GM23248 (cell line): ENCODE measurements at places on chromosomes 7 and 10. TPM values are rescaled to one million over a fixed set of nuclear protein-coding genes. Genes with fewer than 3 reads are reported as not detected.

CCL26 gene
- 2.2 and 2.3 TPM in 2 replicates for polyA plus RNA-seq

DNA sequence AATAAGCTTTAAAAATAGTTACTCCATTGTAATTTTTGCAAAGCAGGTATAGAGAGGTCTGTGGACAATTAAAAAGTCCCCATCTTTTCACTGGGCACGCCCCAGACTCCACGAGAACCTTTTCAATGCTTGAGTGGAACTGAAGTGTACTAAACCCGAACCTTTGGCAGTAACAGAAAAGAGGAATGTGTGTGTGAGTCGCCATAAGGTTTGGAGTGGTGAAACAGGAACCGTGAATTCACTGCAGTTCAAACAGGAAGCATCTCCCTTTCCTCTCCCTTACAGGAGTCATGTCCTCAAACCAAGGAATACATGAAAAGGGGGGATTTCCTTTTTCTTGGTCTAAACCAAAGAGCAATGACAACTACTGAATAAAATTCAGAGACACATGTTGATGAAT, 23.2 kb downstream of the NDUFB2 start:
- DNase-seq: peak; percentile 14

- DNase-seq: peak; percentile 53
Measured at GRCh38 chr10:108970016-108970415, 953.3 kb downstream of the XPNPEP1 start.

GRCh38 chr7:142414915-142415314, 157.1 kb upstream of the PRSS58 start:
- no peak for DNase-seq

GRCh38 chr10:19658131-19658530, 158.1 kb upstream of the PLXDC2 start:
- no peak for DNase-seq

DNA sequence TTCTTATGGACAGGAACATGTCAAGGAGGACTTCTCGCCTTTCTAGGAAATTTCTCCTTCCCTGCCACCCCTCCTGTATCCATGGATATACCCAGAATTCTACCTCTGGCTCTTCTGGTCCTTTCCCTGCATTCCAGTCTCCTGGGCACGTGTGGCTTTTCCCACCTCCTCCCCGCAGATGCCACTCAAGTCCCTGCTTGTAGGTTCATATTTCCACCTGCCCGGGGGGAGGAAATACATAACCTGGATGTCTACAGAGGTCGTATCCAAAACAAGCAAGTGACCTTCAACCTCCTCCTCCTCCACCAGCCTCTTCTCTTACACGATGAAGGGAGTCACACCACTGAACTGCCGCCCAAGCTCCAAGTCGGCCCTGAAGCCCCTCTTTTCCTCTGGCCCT, 20.7 kb downstream of the FGFR2 start:
- no peak for DNase-seq

- peak; percentile 14 for DNase-seq
Measured at GRCh38 chr7:91789558-91789957, 90.9 kb downstream of the MTERF1 start.

DNA sequence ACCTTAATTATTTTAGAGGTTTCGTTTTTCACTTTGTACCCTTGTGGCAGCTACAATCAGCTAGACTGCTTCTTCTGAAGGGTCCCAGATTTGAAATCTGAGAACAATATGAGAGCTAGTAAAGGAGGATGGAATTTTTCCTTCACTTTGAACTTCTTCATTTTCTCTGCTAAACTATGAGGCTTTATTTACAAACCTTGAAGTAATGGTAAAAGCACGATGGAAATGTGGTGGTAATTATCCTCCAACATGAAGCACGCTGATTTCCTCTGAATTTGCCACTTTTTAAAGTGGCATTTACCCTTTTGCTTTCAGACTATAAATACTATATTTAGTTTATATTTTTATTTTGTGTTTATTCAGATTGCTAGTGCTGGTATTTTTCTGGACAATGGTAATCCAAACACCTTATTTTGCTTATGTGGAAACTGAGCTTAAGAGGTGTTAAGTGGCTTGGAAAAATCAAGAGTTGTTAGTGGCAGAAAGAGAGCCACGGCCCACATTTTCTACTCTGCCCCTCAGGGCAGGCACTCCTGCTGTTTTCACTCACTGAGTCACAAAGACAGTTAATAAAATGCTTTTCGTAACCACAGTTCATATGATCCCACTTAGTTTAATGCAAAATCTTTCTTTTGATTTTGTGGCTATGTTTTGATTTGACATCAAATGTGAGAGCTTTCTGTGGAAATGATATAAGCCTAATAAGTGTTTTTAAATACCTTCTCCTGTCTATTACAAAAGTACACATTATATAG, 2.7 kb downstream of the SSMEM1 start:
- peak; percentile 79 for DNase-seq

DNA sequence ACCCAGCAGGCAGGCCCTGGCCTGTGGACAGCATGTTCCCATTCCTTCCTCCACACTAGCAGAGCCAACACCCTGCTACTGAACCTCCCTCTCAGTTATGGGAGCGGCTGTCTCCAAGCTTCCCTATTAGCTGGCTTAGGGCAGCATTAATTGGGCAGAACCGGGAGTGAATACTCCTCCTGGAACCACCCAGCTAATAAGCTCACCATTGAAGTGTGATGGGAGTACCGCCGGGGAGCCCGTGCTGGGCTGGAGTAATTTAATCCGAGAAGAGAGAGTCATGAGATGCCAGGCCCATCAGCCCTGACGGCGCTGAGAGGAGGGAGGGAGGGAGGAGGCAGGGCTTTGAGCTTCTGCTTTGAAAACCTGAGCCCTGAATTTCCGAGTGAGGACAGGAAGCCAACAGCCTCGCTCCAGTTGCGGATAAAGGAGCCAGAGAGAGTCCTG, 31.8 kb upstream of the ELFN1 start:
- peak; percentile 20 for DNase-seq

DNA sequence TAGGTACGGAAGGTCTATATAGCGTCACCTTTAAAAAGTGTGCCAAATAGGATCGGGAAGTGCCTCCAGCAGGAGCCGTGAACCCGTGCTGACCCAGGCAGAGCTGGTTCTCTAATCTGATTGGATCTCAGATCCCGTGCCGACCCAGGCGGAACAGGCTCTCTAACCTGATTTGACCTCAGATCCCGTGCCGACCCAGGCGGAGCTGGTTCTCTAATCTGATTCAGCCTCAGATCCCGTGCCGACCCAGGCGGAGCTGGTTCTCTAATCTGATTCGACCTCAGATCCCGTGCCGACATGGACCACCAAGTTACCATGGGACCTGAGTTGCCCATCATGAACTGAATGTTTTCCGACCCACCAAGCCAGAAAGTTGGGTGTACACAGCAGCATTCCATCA, 463.9 kb downstream of the PTPRN2 start:
- DNase-seq: no peak

DNA sequence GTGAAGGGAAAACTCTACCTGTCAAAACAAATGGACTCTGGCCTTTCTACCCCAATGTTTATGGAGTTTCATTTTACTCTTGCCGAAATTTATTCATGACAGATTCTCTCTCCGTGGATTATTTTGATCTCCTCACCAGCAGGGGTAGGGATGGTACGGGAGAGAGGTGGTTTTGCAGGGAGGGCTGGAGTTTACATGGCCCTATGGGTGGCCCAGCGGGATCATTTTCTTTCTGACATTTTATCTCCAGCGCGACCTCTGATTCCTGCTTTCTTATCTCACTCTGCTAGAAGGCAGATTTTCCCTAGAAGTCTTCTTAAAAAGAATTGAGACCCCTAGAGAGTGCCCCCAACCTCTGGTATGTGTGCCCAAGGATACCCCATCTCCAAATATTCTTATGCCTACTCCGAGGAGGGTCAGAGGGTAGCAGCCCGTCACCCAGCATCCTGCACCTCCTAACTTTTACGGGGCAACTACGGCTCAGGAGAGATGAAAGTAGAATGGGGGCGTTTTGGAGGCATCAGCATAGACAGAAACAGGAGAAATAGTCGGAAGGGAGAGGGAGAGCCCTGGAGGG, 10.1 kb upstream of the GATA3 start:
- no peak for DNase-seq

GRCh38 chr7:2567679-2568278, 9.0 kb downstream of the IQCE start:
- peak; percentile 44 for DNase-seq

DNA sequence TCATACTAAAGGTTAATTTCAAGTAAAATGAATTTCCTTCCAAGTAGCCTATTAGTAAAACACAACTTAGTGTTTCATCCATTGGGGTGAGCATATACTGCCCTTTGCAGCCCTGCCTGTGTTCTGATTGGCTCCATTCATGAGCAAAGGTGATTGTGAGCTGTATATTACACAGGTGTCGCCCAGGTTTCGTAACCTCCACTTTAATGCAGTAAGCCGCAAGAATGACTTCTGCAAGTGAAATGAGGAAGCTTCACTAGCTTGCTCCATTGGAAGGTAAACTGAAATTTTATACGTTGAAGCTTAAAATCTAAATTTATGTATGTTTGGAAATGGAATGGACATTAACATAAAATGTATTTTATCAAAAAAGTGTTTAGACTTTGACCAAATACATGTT, 24.4 kb downstream of the MTURN start:
- no peak for DNase-seq

DNA sequence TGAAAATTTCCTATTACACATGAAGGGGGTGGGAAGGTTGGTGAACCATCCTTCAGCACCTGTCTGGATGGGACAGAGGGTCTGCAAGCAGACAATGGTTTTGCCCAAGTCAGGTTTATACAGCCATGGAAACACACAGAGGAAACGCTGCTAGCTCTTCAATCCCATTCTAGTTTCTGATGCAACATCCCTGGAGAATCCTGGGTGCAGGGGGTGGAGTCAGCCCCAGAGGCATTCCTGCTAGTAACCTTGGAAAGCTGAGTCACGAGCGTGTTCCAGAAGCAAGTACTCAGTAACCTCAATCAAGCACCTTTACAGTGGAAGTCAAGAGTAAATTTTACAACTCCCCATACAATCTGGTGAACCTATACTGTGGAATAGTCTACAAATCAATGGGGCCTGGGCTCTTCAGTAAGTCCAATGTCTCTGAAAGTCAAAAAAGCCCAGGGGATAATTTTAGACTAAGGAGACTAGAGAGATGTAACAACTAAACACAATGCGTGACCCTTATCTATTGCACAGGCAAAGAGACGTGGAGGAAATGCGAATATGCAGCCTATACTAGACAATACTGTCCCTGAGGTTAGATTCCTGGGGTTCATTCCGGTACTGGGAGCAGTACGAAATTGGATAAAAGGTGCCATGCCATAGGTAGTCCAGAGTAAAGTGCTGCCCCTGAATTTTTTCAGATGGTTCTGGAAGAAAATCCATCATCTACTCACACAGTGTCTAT, 95.4 kb downstream of the ZRANB1 start:
- DNase-seq: peak; percentile 54

HEPACAM2 gene
- not detected in 2 replicates for polyA plus RNA-seq

MMP21 gene
- not detected in 2 replicates for polyA plus RNA-seq

GRCh38 chr10:121154310-121154709, 303.1 kb downstream of the WDR11 start:
- no peak for DNase-seq

CEP41 gene
- polyA plus RNA-seq: 32.3 and 33.9 TPM in 2 replicates
